Smooth muscle cell of trachea (primary cell): ENCODE measurements at places on chromosomes 3 and 15. TPM values are rescaled to one million over a fixed set of nuclear protein-coding genes. Genes with fewer than 3 reads are reported as not detected.

The GPR62 gene
- total RNA-seq, result under 0.01 TPM in 1 of 2 replicates, not detected in the other

The CIDEC gene
- total RNA-seq, result 0.17 and 0.44 TPM in 2 replicates

The BFSP2 gene
- total RNA-seq, result not detected in 2 replicates

The TRAT1 gene
- not detected in 2 replicates for total RNA-seq

The PLXNA1 gene
- 45.5 and 87.7 TPM in 2 replicates for total RNA-seq

The GOLGA8B gene
- total RNA-seq, result 12.6 and 15.9 TPM in 2 replicates

The LAMB2 gene
- 580 and 1,305 TPM in 2 replicates for total RNA-seq

The RAB5A gene
- 63.2 and 80.1 TPM in 2 replicates for total RNA-seq

The FSTL1 gene
- 752 and 963 TPM in 2 replicates for total RNA-seq

The PP2D1 gene
- total RNA-seq, result not detected in 2 replicates

The CEP152 gene
- total RNA-seq, result 10.1 and 14.8 TPM in 2 replicates

The DMXL2 gene
- total RNA-seq, result 23.7 and 40.7 TPM in 2 replicates

The CILP gene
- 0.29 and 5.0 TPM in 2 replicates for total RNA-seq

The ATP13A5 gene
- not detected in 2 replicates for total RNA-seq

The LTF gene
- total RNA-seq, result not detected in 2 replicates

The CLSTN2 gene
- total RNA-seq, result 0.29 and 0.33 TPM in 2 replicates

The POLR2M gene
- total RNA-seq, result 192 and 421 TPM in 2 replicates

The P2RY1 gene
- 4.0 and 4.1 TPM in 2 replicates for total RNA-seq

The NMD3 gene
- 97.9 and 106 TPM in 2 replicates for total RNA-seq

The HPS3 gene
- 44.2 and 50.8 TPM in 2 replicates for total RNA-seq

The GHRL gene
- total RNA-seq, result 0.29 TPM in 1 of 2 replicates, not detected in the other

The SLC2A2 gene
- total RNA-seq, result not detected in 2 replicates

The FRMD5 gene
- 7.0 and 7.1 TPM in 2 replicates for total RNA-seq

The BHLHE40 gene
- 6.3 and 22.7 TPM in 2 replicates for total RNA-seq

The NR1I2 gene
- total RNA-seq, result not detected in 2 replicates

The PLSCR5 gene
- not detected in 2 replicates for total RNA-seq

The CACNA2D3 gene
- total RNA-seq, result under 0.01 and 0.15 TPM in 2 replicates

The TRH gene
- not detected in 2 replicates for total RNA-seq

The C3orf20 gene
- under 0.01 TPM in 1 of 2 replicates, not detected in the other for total RNA-seq

The SHC4 gene
- 2.0 and 3.0 TPM in 2 replicates for total RNA-seq
